Ovary (tissue), 10 donors: ENCODE measurements at places on chromosomes 1 and 21. TPM values are rescaled to one million over a fixed set of nuclear protein-coding genes. Genes with fewer than 3 reads are reported as not detected.

DNA sequence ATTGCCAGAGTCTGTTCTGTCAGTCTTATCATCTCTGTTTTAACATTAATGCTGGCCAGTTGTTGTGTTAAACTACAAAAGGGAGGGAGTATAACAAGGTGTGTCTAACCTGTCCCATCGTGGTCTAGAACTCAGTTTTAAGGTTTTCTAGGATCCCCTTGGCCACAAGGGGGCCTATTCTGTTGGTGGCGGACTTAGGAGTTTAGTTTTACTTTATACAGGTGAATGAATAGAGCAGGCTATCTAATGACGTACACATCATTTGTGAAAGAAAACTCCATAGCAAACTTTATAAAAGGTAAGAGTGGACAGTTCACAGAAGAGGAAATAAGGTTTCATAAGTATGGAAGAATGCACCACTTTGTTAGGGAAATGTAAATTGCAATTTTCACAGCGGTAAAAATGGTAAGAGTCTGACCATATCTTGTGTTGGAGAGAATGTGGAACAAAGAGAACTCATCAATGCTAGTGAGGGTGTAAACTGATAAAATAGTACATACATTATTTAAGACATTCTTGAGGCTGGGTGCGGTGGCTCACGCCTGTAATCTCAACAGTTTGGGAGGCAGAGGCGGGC lies 2.5 kb upstream of the ATF6 start:
- no peak for DNase-seq
- no peaks in the 10 kb centered on the region for H3K36me3 ChIP-seq
- peaks cover 2% of the 10 kb centered on the region for H3K4me1 ChIP-seq
- H3K27ac ChIP-seq: no peak overlapping the region

DNA sequence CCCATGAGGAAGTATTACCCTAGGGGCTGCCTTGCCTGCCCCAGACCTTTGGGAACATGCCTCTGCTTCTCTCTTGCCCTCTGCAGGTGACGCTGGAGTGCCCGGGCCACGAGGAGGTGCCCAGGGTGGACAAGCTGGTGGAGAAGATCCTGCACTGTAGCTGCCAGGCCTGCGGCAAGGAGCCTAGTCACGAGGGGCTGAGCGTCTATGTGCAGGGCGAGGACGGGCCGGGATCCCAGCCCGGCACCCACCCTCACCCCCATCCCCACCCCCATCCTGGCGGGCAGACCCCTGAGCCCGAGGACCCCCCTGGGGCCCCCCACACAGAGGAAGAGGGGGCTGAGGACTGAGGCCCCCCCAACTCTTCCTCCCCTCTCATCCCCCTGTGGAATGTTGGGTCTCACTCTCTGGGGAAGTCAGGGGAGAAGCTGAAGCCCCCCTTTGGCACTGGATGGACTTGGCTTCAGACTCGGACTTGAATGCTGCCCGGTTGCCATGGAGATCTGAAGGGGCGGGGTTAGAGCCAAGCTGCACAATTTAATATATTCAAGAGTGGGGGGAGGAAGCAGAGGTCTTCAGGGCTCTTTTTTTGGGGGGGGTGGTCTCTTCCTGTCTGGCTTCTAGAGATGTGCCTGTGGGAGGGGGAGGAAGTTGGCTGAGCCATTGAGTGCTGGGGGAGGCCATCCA lies 7.8 kb upstream of the HTR6 start:
- no peak for DNase-seq
- no peaks in the 10 kb centered on the region for H3K27me3 ChIP-seq
- H3K4me1 ChIP-seq: peaks cover 9% of the 10 kb centered on the region
- no peak overlapping the region for H3K27ac ChIP-seq

GRCh38 chr1:219506936-219507335 lies 106.0 kb downstream of the ZC3H11B start:
- no peaks in the 10 kb centered on the region for H3K27me3 ChIP-seq
- H3K27ac ChIP-seq: no peak overlapping the region
- no peaks in the 10 kb centered on the region for H3K4me1 ChIP-seq

DNA sequence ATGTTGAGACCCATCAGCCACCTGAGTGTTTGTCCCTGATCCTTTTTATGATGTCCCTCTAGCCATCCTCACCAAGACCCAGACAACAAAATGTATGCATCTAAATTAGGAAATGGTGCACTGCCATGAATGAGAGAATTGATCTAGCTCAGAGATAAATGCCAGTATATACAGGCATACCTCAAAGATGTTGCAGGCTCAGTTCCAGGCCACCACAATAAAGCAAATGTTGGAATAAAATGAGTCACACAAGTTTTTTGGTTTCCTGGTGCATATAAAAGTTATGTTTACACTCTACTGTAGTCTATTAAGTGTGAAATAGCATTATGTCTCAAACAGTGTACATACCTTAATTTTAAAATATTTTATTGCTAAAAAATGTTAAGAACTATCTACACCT lies 63.9 kb downstream of the CHIA start:
- no peak overlapping the region for H3K27ac ChIP-seq
- DNase-seq: no peak
- no peaks in the 10 kb centered on the region for H3K36me3 ChIP-seq
- no peaks in the 10 kb centered on the region for H3K27me3 ChIP-seq
- H3K4me3 ChIP-seq: no peak overlapping the region

- H3K4me1 ChIP-seq: no peaks in the 10 kb centered on the region
- DNase-seq: no peak
- no peaks in the 10 kb centered on the region for H3K36me3 ChIP-seq
- H3K4me3 ChIP-seq: no peak overlapping the region
- H3K27me3 ChIP-seq: no peaks in the 10 kb centered on the region
These were observed 99.9 kb downstream of the COLGALT2 start for GRCh38 chr1:183937611-183938010.

GRCh38 chr1:55448261-55448660 lies 233.1 kb upstream of the USP24 start:
- no peak for DNase-seq
- no peak overlapping the region for H3K27ac ChIP-seq
- H3K36me3 ChIP-seq: no peaks in the 10 kb centered on the region
- H3K4me3 ChIP-seq: no peak overlapping the region
- no peaks in the 10 kb centered on the region for H3K4me1 ChIP-seq

DNA sequence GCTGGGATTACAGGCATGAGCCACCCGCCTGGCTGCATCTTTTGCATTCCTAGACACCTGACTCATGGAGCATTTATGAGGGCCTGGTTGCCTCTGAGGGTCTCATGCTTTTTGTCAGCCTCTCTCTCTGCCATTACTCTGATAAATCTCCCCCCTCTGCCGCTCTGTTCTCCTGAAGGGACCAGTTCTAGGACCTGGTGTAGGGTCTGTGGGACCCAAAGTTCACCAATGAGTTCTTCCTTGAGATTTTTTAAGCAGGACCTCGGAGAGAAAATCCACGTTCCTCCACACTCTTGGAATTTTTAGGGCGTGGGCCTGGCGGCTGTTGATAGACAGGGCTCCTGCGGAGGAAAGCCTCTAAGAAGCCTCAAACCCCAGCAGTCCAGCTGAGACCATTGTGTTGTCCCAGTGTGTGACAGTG lies 91.9 kb upstream of the ERRFI1 start:
- H3K27ac ChIP-seq: peak overlapping the region; percentile 81
- no peaks in the 10 kb centered on the region for H3K27me3 ChIP-seq
- peaks cover 33% of the 10 kb centered on the region for H3K4me1 ChIP-seq
- H3K4me3 ChIP-seq: no peak overlapping the region

DNA sequence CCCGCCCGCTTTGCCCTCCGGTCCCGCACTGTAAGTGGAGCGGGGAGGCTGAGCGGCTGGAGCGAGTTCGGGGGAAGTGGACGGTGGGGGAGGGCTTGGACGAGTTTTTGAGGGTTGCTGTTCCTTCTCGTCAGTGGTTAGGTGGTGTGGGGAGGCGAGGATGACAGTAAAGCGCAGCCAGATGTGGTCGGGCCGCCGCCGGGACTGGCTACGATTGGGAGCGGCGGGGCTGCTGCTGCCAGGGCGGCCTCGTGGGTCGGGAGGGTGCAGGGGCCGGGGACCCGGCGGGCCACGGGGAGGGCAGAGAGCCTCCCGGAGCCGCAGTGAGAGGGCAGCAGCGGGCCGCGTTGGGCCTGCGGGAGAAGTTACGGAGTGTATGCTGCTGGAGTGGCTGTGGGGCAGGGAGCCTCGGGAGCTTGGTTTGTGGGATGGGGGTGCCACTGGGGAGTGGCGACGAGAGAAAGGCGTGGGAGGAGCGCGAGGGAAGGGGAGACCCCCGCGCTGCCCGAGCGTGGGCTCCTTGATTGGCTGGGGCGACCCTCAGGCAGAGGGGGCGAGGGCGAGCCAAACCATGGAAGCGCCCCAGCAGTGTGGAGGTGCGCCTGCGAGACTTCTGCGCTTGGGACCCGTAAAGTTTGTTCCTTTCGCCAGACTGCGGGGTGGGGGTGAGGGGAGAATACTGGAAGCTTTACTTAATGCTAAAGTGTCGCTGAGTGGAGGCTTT lies 2.1 kb downstream of the ADGRL2 start:
- peak overlapping the region; percentile 49 for H3K4me3 ChIP-seq
- H3K4me1 ChIP-seq: no peaks in the 10 kb centered on the region
- H3K36me3 ChIP-seq: no peaks in the 10 kb centered on the region
- DNase-seq: peak; percentile 88
- peak overlapping the region; percentile 96 for H3K27ac ChIP-seq
- H3K27me3 ChIP-seq: no peaks in the 10 kb centered on the region

DNA sequence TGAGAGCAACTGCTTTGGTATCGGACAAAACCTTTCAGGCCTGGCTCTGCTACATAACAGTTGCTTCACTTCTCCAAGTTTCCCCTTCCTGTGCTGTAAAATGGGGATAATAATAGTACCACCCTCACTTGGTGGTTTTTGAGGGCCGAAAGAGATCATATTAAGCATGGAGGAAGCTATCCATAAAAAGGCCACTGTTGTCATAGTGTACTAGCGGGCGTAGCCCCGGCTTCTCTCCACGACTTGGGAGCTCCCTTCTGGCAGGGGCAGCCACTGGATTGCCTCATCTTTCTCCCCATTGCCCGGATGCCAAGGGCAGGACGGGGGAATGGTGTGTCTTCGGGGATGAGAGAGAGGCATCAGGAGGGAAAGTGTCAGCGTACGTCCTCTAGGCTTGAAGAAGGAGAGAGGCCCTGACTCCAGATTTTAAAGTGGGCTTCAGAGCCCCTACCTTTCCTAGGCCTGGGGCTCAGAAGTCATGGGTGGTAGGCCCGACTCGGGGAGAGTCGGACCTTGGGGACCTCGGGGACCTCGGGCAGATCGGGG lies 548 bp upstream of the MFSD2A start:
- H3K4me1 ChIP-seq: peaks cover 6% of the 10 kb centered on the region
- DNase-seq: no peak
- H3K36me3 ChIP-seq: no peaks in the 10 kb centered on the region
- H3K27ac ChIP-seq: no peak overlapping the region
- H3K27me3 ChIP-seq: no peaks in the 10 kb centered on the region

DNA sequence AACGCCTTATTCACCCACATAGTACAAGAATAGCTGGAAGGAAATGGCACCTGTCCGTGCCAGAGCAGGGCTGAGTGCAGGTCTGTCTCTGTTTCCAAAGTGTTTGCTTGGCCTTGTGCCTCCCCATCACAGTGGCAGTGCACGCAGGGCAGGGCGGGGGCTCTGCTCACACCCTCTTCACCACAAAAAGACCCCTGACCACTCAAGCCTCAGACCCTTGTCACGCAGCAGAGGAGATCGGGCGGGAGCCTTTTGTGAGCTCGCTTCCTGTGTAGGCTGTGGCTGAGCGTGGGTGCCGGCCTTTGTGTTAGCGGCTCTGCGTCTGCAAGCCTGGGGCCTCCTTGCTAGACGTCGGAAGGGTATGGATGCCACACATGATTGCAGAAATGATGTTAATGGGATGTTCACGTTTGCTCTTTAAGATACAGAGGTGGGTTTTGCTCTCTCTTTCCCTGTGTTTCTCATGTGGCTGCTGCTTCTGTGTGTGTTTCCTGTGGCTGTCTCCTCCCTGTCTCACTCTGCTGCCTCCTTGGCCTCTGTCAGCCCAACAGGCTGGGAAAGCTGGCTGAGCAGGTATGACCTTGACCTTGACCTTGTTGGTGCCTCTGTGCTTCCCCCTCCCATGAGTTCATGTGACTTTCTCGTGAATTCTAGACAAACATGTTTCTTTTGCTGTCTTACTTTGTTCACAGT lies 45.4 kb downstream of the S100B start:
- H3K27ac ChIP-seq: peak overlapping the region; percentile 14
- no peaks in the 10 kb centered on the region for H3K36me3 ChIP-seq
- H3K27me3 ChIP-seq: no peaks in the 10 kb centered on the region
- peaks cover 16% of the 10 kb centered on the region for H3K4me1 ChIP-seq
- no peak for DNase-seq

Gene RSPH1
- 5.3 TPM for total RNA-seq

- H3K4me1 ChIP-seq: no peaks in the 10 kb centered on the region
- DNase-seq: peak; percentile 46
- no peaks in the 10 kb centered on the region for H3K36me3 ChIP-seq
- no peak overlapping the region for H3K4me3 ChIP-seq
- no peak overlapping the region for H3K27ac ChIP-seq
These were observed 12.7 kb downstream of the C1QB start for GRCh38 chr1:22665752-22666151.

GRCh38 chr1:215607412-215607811 lies 40.3 kb downstream of the KCTD3 start:
- H3K27ac ChIP-seq: no peak overlapping the region
- no peaks in the 10 kb centered on the region for H3K36me3 ChIP-seq
- H3K4me1 ChIP-seq: no peaks in the 10 kb centered on the region
- no peaks in the 10 kb centered on the region for H3K27me3 ChIP-seq
- H3K4me3 ChIP-seq: no peak overlapping the region

DNA sequence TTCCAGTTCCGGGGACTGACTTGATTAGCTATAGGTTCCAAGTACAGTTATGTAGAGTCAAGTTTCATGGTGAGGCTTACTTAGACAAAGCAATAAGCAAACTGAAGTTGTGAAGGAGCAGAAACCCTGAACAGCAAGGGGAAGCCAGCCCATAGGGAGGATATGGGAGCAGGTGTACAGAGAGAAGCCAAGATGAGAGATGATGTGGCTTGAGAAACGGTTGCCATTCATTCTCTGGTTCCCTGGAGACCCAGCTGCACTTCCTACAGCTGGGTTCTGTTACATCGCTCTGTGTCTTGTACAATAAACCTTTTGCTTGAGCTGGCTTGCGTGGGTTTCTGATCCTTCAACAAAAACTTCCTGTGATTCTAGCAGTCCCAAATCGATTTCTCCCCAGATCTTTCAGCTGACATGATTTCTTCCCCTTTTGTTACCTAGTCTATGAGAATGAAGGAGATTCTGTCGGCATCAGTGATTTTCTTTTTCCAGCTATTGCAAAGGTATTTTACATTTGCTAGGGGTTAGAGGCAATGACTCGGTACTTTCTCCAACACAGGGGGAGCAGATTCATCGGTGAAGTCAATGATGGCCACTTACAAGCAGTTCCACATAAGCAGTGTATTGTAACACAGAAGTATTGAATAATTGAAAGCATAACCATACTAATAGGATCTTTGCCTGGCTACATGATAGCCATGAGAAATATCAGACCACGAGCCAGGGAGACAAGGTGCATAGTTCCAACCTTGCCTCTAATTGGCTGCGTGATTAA lies 67.3 kb downstream of the URB2 start:
- H3K36me3 ChIP-seq: no peaks in the 10 kb centered on the region
- peaks cover 3% of the 10 kb centered on the region for H3K4me1 ChIP-seq
- no peaks in the 10 kb centered on the region for H3K27me3 ChIP-seq
- no peak for DNase-seq
- H3K27ac ChIP-seq: no peak overlapping the region

- DNase-seq: no peak
- H3K4me3 ChIP-seq: no peak overlapping the region
- H3K27ac ChIP-seq: no peak overlapping the region
- no peaks in the 10 kb centered on the region for H3K27me3 ChIP-seq
- H3K36me3 ChIP-seq: no peaks in the 10 kb centered on the region
- H3K4me1 ChIP-seq: peaks cover 18% of the 10 kb centered on the region
These were observed 7.6 kb downstream of the MTF1 start for GRCh38 chr1:37851782-37852210.

Gene PRCC
- 65.2 TPM for total RNA-seq

GRCh38 chr1:87805666-87806378 lies 477.1 kb downstream of the LMO4 start:
- no peaks in the 10 kb centered on the region for H3K27me3 ChIP-seq
- no peak for DNase-seq
- no peak overlapping the region for H3K27ac ChIP-seq
- H3K4me1 ChIP-seq: peaks cover 2% of the 10 kb centered on the region

Gene C1orf56
- 9.1 TPM for total RNA-seq
